ENCODE measurements at places on chromosomes 1 and 21. TPM values are rescaled to one million over a fixed set of nuclear protein-coding genes. Genes with fewer than 3 reads are reported as not detected.

The KRTAP10-6 gene
- total RNA-seq, result not detected

The SHISAL2A gene
- total RNA-seq, result not detected

- peak; percentile 82 for DNase-seq
Observed at GRCh38 chr1:201085902-201086735, 26.1 kb downstream of the CACNA1S start.

DNA sequence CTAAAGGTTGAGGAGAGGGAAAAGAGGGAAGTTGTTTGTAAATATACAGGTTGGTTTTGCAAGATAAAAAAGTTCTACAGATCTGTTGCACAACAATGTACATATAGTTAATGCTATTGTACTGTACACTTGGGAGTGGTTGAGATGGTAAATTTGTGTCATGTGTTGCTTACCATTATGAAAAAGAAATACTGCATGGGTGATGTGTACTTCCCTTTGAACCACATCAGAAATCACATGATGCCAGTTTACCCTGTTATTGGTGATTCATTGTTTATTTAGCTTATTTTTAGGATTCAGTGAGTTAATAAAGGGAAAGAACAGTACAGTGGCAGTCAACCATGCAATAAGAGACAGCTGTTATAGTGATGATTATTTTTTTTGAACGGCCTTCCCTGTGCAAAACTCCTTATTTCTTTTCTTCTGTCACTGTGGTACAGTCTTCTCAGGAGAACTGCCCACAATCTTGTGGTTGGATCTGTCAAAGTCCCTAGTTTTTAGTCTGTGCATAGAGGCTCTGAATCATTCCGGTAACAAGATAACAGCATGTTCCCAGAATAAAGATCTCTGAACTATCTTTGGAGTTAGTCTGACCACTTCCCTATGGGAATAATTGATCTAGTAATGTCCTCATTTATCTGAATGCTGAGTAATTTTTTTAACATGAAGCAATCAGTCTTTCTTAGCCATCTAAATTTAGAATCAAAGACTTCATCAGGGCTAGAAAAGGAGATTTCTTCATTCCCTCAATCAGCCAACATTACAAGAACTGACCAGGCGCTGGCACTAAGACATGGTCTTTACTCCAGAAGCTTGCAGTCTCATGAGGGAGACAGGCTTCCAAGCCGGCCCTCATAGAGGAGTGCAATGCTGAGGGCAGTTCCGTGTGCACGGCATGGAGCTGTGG lies 84.2 kb downstream of the SH3GLB1 start:
- no peak for DNase-seq

GRCh38 chr1:97630948-97631347 lies 289.9 kb downstream of the DPYD start:
- DNase-seq, result no peak

- no peak for DNase-seq
Observed at GRCh38 chr1:245690946-245691541, 536.3 kb downstream of the KIF26B start.

DNA sequence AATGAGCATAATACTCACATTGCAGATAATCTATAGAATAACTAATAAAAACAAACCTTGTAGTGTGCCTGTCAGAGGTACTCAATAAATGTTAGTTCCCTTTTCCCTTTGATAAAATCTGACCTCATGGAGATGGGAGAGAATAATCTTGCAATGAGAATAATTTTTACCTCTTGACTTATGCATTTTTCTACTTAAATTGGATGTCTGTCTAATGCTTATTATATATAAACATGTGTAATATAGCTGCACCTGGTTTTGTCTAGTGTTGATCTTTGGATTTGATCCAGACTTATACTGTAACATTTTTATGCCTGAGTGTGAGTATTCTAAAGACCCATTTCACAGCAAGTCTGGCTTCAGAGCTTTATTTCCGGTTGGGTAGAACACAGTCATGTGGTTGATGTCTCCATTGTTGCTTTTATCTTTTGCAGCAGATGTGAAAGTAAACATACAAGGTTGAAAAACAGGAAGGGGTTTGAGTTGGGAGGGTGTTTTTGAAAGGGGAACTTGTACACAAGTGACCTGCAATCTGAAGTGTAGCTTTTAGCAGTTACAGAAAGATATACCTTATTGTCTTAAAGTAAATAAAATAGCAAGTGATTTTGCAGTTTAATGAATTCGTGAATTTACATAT lies 12.4 kb downstream of the EPB41 start:
- DNase-seq, result peak; percentile 16

The ATP1A2 gene
- total RNA-seq, result 18.3 TPM

The TEKT2 gene
- total RNA-seq, result 0.94 TPM

- no peak for DNase-seq
Observed at GRCh38 chr1:10185759-10186158, 24.6 kb upstream of the KIF1B start.

GRCh38 chr1:222040121-222040805 lies 298.4 kb upstream of the DUSP10 start:
- no peak for DNase-seq

- DNase-seq, result peak; percentile 99
Observed at GRCh38 chr21:15752763-15753407, 23.1 kb downstream of the USP25 start.

DNA sequence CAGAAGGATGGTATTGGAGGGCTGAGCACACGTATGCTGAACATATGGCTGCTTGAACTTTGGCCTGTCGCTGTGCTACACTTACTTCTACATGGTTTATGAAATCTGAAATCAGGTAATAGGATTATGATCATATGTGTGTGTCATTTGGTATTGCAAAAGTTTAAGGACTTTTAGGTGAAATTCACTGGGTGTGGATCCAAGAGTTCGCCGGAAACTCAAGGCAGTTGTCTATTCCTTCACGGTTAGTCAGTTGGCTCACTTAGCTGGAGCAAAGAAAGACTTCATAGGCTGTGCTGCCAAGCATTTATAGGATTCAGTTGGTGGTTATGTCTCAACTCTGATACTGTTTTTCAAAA lies 927 bp downstream of the UAP1 start:
- DNase-seq, result no peak

DNA sequence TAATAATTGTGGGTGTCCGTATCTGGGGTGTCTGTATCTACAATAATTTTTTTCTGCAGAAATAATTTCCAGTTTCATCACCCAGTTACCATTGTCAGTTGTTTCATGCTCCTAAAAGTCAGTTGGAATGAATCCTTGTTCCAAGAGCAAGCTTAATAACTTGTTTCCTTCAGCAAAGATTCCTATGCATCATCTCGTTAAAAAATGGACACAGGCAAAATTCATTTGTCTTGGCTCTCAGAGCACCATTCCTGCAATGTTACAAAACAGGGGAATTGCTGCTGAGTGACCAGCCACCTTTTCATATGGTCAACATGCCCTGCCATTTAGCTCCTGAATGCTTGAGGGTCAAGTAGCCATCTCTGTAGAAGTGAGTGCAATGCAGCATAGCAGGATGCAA lies 393.4 kb downstream of the KCNT2 start:
- no peak for DNase-seq

The PTGFR gene
- 0.43 TPM for total RNA-seq

Data from GM23338 (cell line).